ENCODE measurements at places on chromosomes 3 and 15.

- peak; percentile 42 for DNase-seq
Observed at GRCh38 chr3:186400662-186401061, 38.6 kb upstream of the DGKG start.

DNA sequence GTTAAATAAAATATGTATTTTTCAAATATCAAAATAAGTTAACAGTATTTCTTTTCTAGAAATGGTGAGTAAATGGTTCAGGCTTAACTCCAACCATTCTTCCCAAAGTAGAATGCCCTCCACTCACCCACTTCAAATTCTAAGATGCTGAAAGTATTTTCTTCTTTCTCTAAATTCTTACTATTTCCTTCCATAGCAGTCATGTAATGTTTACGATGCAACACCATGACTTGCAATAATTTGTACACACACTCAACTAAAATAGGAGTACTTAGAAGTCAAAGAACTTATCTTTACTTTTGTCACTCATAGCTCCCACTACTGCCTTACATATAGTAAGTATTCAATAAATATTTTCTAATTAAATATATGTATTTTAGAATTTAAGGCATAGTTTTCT, 65.0 kb downstream of the AQR start:
- DNase-seq = no peak

DNA sequence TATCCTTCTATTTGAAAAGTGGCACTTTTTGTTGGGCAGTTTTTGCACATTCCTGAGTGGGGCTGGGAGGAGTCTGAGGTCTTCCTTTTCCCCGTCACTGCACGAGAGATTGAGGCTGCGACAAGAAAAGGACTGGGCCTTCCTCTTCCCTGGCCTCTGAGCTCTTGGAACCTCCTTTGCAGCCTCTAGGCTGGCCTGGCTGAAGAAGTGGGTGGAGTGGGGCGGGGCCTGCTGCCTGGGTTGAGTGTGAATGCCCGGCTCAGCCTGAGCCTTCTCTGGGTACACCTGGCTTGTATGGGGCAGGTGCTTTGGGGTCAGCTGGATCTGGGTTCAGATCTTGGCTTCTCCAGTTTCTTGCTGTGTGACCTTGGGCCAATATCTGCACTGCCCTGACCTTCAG, 43.1 kb downstream of the PLXNA1 start:
- no peak for DNase-seq

- no peak for DNase-seq
Observed at GRCh38 chr3:111735912-111736311, 123.2 kb upstream of the PHLDB2 start.

GRCh38 chr15:91936182-91936775, 82.8 kb downstream of the SLCO3A1 start:
- peak; percentile 28 for DNase-seq

GRCh38 chr3:36493051-36493450, 112.7 kb downstream of the STAC start:
- DNase-seq = no peak

GRCh38 chr3:194310060-194310835, 40.9 kb downstream of the CPN2 start:
- no peak for DNase-seq

GRCh38 chr3:32249184-32249782, 10.8 kb downstream of the CMTM8 start:
- peak; percentile 88 for DNase-seq

- DNase-seq = no peak
Observed at GRCh38 chr3:123648696-123649405, 64.0 kb upstream of the HACD2 start.

DNA sequence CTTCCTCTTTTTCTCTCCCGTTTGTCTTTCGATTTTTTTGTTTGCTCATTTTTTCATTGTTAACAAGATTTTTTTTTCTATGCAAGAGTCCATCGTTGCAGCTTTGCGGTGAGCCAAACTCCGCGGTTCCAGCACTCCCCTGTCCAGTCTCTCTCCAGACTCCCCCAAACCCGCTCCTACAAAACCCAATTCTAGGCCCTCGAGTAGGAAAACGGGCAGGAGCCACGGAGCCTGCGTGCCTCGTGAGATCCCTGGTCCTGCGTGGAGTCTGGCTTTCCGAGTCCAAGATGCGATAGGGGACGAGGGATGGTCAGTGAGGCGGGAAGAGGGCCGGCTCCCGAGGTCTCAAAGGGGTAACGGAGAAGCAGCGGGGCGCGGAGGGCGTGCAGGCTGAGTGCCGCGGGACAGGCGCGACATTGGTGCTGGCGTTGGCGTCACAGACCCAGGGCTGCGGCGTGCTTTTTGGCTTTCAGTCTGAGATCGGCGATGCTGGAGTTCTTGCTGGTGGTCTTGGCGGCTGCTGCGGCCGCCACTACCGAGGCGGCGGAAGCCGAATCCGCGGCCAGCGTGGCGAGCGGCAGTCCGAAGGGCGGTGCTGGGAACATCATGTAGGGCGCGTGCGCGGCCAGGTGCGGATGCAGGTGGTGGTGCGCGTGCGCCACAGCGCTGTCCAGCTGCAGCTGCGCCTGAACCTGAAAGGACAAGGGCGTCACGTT, 8.5 kb downstream of the SHOX2 start:
- DNase-seq = no peak

DNA sequence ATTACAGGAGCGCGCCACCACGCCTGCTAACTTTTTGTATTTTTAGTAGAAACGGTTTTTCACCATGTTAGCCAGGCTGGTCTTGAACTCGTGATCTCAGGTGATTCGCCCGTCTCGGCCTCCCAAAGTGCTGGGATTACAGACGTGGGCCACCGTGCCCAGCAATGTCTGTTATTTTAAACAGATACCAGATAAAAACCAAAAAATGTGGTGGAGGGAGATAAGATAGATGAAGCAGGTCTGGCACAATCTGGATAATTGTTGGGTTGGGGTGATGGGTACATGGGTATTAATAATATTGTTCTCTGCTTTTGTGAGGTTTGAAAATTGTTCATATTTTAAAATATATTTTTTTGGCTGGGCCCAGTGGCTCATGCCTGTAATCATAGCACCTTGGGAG, 4.7 kb downstream of the RNF111 start:
- no peak for DNase-seq

DNA sequence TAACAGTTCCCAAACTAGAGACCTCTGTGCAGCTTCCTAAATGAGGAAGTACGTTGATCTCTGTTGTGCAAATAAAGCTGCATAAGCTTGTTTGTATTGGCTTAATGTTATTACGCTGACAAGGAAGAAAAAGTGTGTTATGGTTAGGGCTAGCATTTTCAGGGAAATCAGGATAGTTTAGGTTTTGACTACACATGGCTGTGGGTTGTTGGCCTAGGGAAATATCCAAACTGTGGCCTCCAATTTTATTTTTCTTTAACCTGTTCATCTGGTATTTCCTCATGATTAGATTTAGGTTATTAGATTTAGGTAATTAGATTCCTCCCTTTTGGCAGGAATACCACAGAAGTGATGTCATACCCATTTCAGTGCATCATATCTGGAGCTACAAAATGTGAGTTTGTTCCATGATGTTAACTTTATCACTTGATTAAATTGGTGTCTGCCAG, 8.7 kb upstream of the MCCC1 start:
- DNase-seq = peak; percentile 16

- DNase-seq = peak; percentile 76
Observed at GRCh38 chr3:16516695-16517481, 3.4 kb upstream of the RFTN1 start.

DNA sequence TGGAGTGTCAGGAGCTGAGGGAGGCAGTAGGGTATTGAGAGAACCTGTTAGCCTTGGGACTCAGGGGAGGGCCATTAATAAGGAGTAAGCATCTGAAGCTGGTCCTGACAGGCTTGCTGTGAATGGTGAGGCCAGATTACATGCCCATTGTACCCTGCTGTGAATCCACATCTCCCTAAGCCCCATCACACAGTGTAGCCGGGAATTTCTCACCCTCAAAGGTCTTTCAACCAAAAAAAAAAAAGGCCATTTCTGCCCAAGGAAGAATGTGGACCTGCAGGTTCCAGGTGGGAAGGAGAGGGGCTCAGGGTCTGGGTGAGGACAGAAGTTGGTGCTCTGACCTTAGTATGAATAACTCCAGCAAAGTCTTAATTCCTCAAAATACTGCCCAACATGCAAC, 37.2 kb downstream of the MAGEF1 start:
- no peak for DNase-seq

DNA sequence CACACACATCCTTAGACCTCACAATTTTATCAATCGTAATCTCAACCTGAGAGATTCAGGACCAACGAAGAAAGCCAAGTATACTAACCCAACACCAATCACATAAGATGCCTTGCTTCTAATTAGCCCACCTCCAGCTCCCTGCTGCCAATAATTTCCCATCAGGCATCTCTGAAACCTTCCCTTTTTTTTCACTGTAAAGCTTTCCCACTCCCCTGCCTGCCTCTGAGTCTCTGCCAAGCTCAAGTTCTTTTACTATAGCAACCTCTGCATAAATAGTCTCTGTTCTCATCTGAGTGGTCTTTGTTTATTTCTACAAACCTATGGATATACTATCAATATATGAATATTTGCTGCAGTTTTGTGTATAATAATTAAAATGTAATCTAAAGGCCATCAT, 86.5 kb downstream of the PIK3CB start:
- no peak for DNase-seq

GRCh38 chr3:185280572-185281365, 26.9 kb upstream of the EHHADH start:
- peak; percentile 68 for DNase-seq

- no peak for DNase-seq
Observed at GRCh38 chr3:56633181-56633580, 49.9 kb downstream of the TASOR start.

- peak; percentile 12 for DNase-seq
Observed at GRCh38 chr15:63663906-63664305, 66.7 kb downstream of the FBXL22 start.

- no peak for DNase-seq
Observed at GRCh38 chr3:86845726-86846125, 145.2 kb downstream of the VGLL3 start.

All from EH (cell line).